Glutamatergic neuron (in vitro differentiated cells): ENCODE measurements at places on chromosomes 6 and 20. TPM values are rescaled to one million over a fixed set of nuclear protein-coding genes. Genes with fewer than 3 reads are reported as not detected.

TLDC2 gene
- not detected for total RNA-seq

BLTP3A gene
- 27.8 TPM for total RNA-seq

COL19A1 gene
- total RNA-seq: 0.78 TPM

CALHM6 gene
- not detected for total RNA-seq

DNA sequence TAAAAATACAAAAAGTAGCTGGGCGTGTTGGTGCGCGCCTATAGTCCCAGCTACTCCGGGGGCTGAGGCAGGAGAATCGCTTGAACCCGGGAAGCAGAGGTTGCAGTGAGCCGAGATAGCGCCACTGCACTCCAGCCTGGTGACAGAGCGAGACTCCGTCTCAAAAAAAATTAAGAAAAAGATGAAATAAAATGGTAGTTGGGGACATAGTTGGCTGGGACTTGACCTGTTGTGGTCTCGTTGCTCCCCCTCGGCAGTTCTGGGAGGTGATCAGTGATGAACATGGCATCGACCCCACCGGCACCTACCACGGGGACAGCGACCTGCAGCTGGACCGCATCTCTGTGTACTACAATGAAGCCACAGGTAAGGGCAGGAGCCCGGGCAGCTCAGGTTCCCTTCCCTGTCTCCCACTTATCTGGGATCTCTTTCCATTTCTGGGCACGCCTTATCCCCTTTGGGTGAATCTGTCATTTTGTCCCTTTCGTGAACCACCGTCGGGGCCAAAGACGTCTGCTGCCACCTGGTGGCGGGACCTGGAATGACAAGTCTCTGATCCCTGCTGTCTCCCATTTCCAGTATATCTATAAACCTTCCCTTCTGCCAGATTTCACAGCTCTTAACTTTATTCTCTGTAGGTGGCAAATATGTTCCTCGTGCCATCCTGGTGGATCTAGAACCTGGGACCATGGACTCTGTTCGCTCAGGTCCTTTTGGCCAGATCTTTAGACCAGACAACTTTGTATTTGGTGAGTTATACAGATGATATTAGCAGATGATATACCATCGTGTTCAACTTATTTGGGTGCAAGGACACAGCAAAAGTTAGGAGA, 2.3 kb downstream of the TUBB start:
- peaks cover 31% of the 10 kb centered on the region for H3K4me1 ChIP-seq
- H3K36me3 ChIP-seq: peaks cover 16% of the 10 kb centered on the region
- H3K27ac ChIP-seq: peak overlapping the region; percentile 82
- DNase-seq: peak; percentile 87
- H3K4me3 ChIP-seq: peak overlapping the region; percentile 93

DNA sequence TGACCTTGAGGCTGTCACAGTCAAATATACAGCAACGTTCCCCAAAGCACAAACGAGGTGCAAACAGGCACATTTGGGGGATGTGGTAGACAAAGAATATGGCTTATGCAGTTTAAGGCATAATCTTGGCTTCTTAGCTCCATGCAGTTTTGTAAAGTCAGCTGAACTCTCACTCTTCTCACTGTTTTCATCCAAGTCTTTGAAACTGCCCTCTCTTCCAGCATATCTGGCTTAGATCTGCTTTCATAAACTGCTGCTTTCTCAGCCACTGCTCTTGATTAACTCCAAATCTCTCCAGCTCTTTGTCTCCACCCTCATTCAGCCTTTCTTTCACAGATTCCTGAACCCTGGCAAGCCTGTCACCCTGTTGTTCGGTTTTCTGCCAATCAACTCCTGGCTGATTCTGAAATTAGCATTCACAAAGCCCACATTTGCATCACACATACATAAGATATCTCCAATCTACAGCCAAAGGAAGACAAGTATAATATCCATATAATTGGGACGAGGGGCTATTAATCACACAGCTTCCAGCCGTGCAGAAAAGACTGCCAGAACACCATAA, 301.1 kb upstream of the RNF217 start:
- H3K4me3 ChIP-seq: no peak overlapping the region
- no peak overlapping the region for H3K27ac ChIP-seq
- no peaks in the 10 kb centered on the region for H3K4me1 ChIP-seq
- no peak for DNase-seq
- no peaks in the 10 kb centered on the region for H3K36me3 ChIP-seq
- peaks cover 1% of the 10 kb centered on the region for H3K27me3 ChIP-seq

GRCh38 chr6:94446120-94446519, 1026.8 kb upstream of the EPHA7 start:
- H3K4me1 ChIP-seq: peaks cover 2% of the 10 kb centered on the region
